ENCODE measurements at places on chromosomes 2 and 18.

DNA sequence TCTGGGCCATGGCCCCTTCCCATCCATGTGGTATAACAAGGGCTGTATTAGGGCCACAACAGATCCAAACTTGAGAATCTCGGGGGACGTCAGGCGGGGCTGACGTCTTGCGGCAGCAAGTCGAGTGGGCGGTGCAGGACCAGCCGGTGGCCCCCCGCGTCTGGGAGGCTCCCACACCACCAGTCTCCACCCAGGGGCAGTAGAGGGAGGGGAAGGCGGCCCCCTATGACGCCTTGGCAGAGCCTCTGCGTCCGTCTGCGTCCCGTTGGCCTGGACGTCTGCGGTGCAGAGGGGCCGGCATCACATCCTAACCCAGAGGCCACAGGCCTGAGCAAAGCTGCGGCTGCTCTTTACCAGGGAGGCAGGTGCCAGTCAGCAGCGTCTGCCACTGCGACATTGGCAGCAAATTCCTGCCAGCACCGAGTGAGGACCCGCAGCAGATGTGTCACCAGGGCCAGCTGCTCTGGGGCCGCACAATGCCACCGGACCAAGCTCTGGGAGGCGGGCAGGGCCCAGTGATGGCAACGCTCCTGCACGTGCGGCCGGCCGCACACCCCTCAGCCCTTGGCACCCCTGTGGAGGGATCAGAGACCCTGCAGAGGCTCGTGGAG is 73.8 kb downstream of the KCNG2 start:
- DNase-seq: no peak

GRCh38 chr2:26521054-26521912 is 43.4 kb upstream of the OTOF start:
- no peak for DNase-seq

DNA sequence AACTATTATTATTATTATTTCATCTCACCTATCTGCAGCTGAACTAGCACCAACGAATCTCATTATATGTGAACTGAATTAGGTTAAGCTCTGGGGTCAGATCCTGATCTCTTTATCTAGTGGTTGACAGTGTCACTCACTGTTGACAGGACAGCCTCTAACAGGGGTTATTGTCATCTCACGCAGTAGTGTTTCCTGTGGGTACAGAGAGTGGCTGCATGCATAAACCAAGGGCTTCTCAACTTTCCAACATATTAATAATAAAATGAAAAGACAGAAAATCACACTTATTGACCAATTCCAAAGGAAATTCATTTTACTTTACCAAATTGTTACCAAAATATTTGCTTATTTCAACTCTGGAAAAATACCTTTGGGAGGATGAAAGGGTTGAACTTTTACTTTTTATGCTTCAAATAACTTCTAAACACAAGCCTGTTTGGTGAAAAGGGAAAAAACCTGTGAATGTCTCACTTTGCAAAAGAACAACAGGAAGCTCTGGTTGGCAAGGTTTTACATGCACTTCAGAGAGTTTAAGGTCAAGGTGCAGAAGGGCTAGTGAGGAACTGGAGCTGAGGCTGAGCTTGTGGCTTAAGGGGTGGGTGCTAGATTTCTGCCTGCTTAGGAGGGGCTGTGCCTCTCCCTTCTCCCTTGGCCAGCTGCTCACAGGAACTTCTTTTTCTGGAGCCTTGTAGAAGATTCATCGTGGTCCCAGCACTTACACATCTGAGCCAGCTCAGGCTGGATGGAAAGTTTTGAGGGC is 72.6 kb downstream of the CTAGE1 start:
- DNase-seq: no peak

DNA sequence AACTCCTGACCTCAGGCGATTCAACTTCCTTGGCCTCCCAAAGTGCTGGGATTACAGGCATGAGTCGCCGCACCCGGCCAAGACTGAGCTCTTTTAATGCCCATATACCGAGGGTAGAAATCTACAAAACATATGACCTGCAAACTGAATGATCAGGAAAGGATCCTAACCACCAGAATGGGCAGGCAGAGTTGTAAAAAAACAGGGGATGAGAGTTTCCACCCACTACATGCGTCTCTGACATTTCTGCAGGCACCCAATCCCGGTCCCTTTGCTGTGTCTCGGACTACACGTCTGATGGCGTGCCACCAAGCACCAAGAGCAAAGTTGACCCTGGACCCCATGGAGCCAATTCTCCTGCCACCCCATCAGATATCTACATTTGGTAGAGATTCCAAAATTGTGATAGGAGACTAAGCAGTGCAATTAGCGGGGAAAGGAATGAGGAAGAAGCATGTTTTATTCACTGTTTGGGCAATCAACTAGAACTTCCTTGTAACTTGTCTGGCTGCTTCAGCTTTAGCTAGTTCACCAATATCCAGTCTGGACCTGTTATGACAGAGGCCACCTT is 74.1 kb downstream of the ATP8B1 start:
- no peak for DNase-seq

DNA sequence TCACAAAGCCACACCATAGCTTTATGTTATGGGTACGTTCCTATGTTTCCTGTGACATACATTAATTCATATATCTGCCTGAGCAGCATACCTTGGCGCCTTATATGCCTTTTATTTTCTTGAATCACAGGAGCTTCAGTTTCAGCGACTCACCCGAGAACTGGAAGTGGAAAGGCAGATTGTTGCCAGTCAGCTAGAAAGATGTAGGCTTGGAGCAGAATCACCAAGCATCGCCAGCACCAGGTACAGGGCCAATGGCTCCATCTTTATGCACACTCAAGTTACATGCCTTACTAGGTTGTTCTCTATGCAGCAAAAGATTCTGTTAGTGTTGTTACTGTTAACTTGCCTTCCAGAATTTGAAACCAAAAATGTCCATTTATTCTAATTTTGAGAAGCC is 120.4 kb downstream of the PKP4 start:
- no peak for DNase-seq

DNA sequence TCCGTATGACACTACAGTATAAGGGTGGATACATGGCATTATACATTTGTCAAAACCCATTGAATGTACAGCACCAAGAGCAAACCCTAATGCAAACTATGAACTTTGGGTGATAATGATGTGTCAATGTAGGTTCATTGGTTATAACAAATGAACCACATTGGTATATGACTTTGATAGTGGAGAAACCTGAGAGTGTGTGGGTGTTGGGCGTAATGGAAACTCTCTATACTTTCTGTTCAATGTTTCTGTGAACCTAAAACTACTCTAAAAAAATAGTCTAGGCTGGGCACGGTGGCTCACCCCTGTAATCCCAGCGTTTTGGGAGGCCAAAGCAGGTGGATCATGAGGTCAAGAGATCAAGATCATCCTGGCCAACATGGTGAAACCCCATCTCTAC is 6.5 kb upstream of the ACTG2 start:
- DNase-seq: no peak

DNA sequence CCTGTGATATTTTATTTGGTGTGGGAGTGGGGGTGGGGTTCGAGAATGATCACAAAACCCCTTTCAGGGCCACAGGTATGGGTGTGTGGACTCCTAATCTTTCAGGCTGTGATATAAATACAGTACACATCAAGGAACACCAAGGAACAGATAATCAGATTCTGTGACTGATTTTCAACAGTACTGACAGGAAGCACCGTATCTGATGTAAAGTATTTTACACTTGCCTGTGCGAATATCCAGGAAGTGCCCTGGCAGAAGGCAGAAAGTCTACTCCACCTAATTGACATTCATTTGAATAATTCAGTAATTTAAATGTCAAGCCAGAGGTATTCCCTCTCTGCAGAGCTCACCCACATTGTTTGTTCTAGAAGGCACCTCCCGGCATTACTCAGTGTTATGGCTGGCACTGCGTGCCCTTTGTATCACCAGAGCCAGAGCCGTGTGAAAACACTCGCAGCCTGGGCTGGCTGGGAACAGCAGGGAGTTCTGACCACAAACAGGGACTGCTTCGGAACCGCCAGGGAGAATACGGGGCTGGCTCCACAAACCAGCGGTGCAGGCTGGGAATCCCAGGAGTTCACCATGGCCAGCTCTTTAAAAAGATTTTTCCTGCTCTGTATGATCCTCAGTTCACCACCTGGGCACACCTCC is 91.8 kb downstream of the ACVR1 start:
- no peak for DNase-seq

- no peak for DNase-seq
Observed at GRCh38 chr2:156396126-156396525, 40.1 kb upstream of the GPD2 start.

DNA sequence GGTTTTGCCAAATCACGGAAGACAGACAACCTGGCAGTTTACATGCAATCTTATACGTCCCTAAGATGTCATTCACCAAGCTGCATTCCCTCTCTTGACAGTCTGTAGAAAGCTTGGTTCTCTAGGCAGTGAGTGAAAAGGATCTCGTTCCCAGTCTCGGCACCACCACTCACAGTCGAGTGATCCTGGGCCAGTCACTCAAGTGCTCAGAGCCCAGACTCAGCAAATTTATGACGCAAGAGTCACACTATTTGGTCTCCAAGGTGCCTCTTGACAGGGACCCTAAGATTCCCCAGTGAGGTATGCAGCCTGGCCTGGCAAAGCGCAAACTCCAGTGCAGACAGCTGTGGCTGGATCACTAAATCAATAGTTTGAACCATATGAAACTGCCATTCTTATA is 77.9 kb downstream of the EIPR1 start:
- no peak for DNase-seq

DNA sequence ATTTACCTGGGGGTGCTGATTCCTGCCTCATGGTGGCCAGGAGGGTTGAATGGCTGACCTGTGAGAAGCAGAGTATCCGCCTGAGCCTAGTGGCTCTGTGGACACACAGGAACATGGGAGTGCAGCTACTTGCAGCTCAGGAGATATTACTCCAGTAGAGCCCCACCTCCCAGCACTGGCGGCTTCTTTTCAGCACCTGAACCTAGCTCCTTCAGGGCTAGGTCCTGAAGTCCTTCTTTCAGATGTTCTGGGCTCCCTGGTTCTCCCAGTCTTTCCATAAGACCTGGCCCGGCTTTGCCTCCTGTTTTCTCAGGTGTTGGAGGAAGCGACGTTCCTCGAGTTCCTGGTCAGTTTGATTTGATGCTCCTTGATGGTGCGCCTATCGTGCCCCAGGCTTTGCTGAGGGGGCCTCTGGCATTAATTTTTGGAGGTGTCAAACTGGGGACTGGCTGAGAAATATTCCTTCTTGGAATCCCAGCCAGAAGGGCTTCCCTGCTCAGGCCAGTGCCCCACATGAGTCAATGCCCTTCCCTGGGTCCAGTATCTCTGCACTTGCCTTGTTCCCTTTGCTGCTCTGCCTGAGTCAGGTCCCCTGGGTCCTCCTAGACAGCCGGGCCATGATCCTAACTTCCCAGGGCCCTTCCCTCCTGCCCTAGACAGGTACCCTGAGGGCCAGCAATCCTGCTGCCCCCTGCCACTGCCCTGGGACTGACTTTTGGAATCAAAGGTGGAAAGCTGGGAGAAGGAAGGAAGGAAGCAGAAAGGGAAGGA is 110.7 kb upstream of the HAAO start:
- DNase-seq: no peak

DNA sequence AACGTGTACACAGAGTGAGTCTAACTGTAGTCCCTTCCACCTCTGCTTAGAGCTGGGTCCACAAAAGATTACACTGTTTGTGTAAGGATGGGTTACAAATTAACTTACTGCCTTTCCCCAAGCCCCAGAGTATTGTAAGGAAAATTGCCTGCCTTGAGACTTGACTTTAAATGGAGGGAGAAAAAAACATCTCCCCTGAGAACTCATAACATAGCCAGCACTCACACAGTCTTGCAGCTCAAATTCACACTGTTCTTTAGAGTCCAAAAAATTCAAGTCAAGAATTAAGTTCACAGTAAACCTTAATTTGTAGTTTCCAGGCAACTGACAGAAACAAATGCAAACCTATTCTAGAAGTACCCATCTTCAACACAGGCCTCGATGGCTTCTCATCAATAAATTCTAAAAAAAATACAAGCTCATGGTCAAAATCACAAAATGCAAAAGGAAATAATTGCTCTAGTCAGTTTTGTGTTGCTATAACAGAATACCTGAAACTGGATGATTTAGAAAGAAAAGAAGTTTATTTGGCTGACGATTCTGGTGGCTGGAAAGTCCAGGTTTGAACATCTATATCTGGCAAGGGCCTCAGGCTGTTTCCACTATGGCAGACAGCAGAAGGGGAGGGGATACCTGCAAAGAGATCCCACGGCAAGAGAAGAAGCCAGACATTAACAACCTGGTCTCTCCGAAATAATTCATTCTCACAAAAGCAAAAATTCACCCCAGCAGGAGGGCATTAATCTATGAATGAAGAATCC is 34.6 kb upstream of the TMEM17 start:
- DNase-seq: no peak

DNA sequence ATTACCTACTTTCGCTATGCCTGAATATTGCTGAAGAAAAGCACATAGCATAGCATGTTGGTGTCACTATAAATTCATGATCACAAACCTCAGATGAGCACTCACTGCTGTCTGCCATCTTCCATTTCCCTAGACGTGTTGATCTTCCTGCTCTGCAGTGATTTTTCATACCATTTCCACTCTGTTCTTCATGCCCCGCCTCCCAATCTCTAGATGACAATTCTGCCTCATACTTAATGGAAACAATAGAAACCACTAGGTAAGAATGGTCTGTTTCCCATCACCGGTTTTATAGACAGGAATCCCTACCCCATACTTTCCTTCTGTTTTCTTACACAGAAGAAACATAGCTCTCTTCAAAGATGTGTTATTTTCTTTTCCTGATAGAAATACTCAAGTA is 63.8 kb downstream of the PIK3C3 start:
- no peak for DNase-seq

DNA sequence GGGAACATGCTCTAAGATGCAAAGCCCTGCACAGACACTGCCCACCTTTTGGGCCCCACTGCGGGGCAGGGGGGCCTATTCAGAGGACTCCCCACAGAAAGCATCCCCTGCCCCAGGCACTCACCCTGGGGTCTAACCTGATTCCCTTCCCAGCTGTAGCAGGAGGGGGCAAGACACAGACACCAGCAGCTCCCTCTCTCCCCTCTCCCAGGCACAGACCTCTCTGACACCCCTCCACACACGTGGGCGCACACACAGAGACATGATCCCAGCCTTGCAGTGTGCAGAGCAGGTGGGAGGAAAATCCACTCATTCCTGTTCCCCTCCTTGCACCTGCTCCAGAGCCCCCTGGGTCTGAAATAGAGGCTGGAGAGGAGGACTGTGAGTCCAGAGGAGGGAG is 10.7 kb downstream of the TNS1 start:
- no peak for DNase-seq

- no peak for DNase-seq
Observed at GRCh38 chr2:46951290-46952064, 35.9 kb upstream of the MCFD2 start.

DNA sequence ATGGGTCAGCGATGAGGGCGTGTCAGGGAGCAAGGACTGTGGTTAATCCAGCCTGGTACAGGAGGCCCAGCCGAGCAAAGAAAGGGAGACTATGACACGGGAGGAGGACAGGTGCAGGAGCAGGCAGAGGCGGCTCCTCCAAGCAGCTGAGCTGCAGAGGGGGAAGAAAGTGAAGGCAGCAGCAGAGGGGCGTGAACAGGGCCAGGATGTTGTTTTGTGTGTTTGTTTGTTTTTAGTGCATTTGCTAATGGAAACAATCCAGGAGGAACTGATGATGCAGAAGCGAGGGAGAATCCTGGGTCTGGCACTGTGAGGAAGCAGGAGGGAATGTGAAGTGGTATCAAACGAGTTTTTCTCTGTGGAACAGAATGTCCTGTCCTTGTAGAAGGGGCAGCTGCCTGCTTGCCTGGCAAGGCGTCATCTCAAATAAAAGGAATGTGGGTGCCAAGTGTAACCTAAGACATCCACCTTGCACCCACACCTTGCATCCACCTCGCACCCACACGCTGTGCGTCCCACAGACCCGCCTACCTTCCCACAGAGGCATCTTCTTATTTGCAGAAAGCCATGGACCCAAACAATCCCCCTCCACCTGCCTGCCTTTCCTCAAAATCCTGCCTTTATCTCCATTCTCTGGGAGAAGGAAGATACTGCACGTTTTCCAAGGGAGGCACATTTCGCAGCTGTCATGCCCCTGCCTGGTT is 134.8 kb downstream of the SH3BP4 start:
- no peak for DNase-seq
